ENCODE measurements at places on chromosomes 2 and 18.

GRCh38 chr18:76463872-76464271 is 31.2 kb downstream of the ZNF516 start:
- no peak for DNase-seq

DNA sequence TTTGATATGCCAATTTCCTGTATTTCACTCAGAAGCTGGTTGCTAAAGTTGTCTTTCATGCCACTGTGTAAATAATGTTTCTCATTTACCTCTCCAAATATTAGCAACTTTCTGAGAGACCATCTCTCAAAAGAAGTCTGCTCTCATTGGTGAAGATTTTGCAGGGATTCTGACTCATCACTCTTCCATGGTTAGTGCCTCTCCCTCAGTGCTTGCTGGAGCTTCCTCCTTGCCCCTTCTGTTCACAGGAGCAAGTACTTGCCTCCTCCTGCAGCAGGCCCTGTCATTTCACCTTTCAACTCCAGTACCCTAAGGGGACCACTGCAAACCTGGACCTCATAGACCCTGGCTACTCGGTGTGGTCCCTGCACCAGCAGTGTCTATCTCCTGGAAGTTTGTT is 168.8 kb downstream of the ZNF385B start:
- no peak for DNase-seq

- DNase-seq = no peak
These were observed 51.4 kb downstream of the ICOS start for GRCh38 chr2:203987959-203988358.

DNA sequence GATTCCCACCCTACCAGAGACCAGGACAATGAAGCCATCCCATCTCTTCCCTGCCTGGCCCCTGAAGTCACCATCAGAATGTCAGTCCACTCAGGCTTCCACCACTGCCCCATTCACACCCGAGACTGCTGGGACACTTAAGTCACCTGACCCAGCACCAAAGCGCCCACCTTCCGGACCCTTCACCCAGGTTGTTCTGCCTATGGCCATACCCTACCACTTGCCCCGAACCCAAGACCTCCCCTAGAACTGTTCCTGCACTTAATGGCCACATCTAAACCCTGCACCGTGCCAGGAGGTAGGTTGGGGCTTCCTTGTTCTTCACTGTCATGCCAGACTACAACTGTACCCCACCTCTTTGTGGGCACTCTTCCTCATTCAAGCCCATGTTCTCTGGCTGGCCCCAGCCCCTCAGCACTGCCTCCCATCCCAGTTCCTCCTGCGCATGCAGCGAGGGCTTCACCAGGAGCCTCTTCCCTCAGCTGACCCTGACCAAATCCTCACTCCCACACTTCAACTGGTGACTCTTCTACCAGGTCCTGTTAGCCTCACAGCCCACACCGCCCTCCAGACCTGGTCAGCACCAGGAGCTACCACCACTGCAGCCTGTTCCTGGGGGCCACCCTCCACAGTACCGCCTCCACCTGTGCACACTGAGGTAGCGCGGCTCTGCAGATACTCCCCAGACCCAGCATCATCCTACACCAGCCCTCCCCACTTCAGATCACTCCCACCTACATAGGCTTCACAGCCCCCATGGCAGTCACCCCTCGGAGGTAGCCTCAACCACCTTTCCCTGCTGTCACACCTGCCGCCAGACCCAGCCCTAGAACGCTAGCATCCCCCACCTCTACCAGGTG is 8.3 kb upstream of the ADRA2B start:
- DNase-seq = no peak

DNA sequence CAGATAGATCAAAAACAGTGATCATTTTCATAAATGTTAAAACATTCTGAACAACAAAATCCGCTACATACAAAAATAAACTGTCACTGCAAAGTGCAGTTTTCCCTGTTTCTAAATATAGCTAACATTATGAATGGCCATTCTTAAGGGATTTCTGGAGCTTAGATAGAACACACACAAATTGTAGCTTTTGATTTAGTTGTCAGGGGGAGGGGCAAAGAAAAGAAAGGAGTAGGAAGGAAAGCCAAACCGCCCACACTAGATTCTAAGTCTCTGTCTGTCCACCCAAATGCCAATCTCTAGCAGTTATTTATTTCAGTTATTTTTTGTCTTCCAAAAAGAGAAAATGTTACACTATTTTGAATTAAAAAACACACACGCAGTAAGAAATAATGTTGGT is 182.4 kb downstream of the CDH2 start:
- no peak for DNase-seq

GRCh38 chr2:66507673-66508201 is 72.8 kb downstream of the MEIS1 start:
- no peak for DNase-seq

- DNase-seq = no peak
These were observed 112.5 kb downstream of the SLC4A3 start for GRCh38 chr2:219739866-219740440.

DNA sequence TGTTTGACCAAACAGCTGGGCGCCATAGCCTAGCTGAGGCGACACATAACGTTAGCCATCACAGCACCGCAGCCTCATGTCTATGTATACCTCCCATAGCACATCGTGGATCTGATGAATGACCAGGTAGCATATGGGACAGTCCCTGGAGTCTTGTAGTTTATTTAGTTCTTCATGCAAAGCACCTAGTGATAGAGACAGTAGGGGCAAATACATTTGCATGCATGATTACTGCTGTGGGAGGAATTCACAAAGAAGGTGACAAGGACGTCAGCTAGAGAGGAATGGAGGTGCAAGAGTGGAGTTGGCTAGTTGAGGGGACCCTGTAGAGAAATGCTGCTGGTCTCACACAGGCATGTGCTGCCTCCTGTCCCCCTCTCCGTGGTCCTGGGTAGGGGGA is 478.9 kb upstream of the HS6ST1 start:
- no peak for DNase-seq

GRCh38 chr18:75533209-75533608 is 105.7 kb upstream of the SMIM21 start:
- no peak for DNase-seq

- no peak for DNase-seq
These were observed 1.2 kb upstream of the HAAO start for GRCh38 chr2:42793334-42794270.

GRCh38 chr2:113679457-113679856 is 52.4 kb downstream of the RABL2A start:
- no peak for DNase-seq

DNA sequence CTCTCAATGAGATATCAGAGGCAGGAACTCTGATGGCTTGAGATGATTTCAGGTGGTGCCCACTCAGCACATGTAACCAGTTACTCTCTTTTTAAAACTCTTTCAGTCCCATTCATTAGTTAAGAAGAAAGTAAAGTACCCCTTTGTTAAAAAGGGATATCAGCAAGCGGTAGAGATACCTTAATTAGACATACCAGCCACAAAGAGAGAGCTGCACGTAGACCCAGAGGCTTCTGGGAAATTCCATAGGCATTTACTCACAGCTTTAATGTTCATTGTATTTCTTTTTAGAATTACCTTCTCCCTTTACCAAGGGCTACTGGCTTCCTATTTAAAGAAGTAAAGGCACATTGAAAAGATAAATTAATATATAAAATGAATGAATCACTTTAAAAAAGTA is 63.3 kb downstream of the LYPD6B start:
- DNase-seq = peak; percentile 38

- peak; percentile 53 for DNase-seq
These were observed 218.2 kb downstream of the RAD51AP2 start for GRCh38 chr2:17299891-17300540.

DNA sequence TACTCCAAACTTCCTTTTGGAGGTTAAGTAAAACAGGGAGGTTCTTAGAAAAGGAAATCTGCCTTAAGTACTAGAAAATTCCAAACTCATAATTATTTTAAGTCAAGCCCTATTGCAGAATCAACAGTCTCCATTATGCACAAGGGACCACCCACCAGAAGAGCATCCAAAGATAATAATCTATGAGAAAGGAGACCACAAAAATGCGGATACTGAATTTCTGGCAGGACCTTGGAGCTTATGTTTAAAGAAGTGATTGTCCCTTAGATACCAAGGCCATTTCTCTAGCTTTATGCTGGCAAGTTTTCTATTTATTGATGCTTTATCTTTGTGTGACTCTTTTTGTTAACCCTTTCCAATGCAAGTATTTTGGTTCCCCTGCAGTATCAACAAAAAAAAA is 404.0 kb upstream of the MMADHC start:
- no peak for DNase-seq

- no peak for DNase-seq
These were observed 20.3 kb upstream of the KIDINS220 start for GRCh38 chr2:8857709-8858108.

GRCh38 chr18:47953471-47953931 is 23.0 kb upstream of the SMAD2 start:
- DNase-seq = no peak
